ENCODE measurements at places on chromosomes 11 and 22. TPM values are rescaled to one million over a fixed set of nuclear protein-coding genes. Genes with fewer than 3 reads are reported as not detected.

The RAB3IL1 gene
- 7.0 TPM for total RNA-seq

The OR52N4 gene
- not detected for total RNA-seq

The YPEL4 gene
- total RNA-seq = 0.58 TPM

The MS4A7 gene
- total RNA-seq = 9.8 TPM

The CLCF1 gene
- 2.2 TPM for total RNA-seq

The MYEOV gene
- total RNA-seq = 8.0 TPM

The PGR gene
- total RNA-seq = 0.31 TPM

The KDM4D gene
- total RNA-seq = 0.55 TPM

The CRYBB2 gene
- total RNA-seq = 0.37 TPM

The TH gene
- total RNA-seq = not detected

The LDLRAD3 gene
- 2.3 TPM for total RNA-seq

The VSIG2 gene
- total RNA-seq = 228 TPM

The OR5B21 gene
- not detected for total RNA-seq

The RAG2 gene
- not detected for total RNA-seq

The CCDC116 gene
- total RNA-seq = 0.53 TPM

The ASPHD2 gene
- total RNA-seq = 7.0 TPM

The DGCR6 gene
- total RNA-seq = 2.3 TPM

The UPK2 gene
- total RNA-seq = not detected

The NPAT gene
- 10.5 TPM for total RNA-seq

The PPP6R2 gene
- 61.0 TPM for total RNA-seq

The DNAJB13 gene
- total RNA-seq = not detected

The KCNJ5 gene
- total RNA-seq = 0.89 TPM

The LRRC32 gene
- total RNA-seq = 15.6 TPM

The PDGFB gene
- total RNA-seq = 5.3 TPM

The SCGB1D2 gene
- total RNA-seq = not detected

The MS4A6E gene
- not detected for total RNA-seq

The CHRDL2 gene
- not detected for total RNA-seq

The BACE1 gene
- 8.8 TPM for total RNA-seq

The PGA5 gene
- total RNA-seq = 0.22 TPM

The KCNQ1 gene
- 56.8 TPM for total RNA-seq

The RIMBP3C gene
- total RNA-seq = not detected

The NCF4 gene
- 6.3 TPM for total RNA-seq

The SCUBE1 gene
- total RNA-seq = 5.8 TPM

The PLAAT2 gene
- total RNA-seq = 53.6 TPM

The YAP1 gene
- 46.2 TPM for total RNA-seq

The REXO2 gene
- 41.8 TPM for total RNA-seq

The KRTAP5-7 gene
- total RNA-seq = 0.73 TPM

The GRAP2 gene
- total RNA-seq = 2.1 TPM

The MAPK8IP1 gene
- 1.7 TPM for total RNA-seq

The MPST gene
- total RNA-seq = 250 TPM

The POU2AF1 gene
- total RNA-seq = 3.8 TPM

The OR51B4 gene
- total RNA-seq = not detected

The SLC22A25 gene
- total RNA-seq = not detected

The EEF1G gene
- 1,207 TPM for total RNA-seq

The OSBP2 gene
- 2.9 TPM for total RNA-seq
